Activated CD4-positive, alpha-beta T cell treated with anti-CD3 and anti-CD28 coated beads, Interleukin-2, amount 50 U/mL, for 24 hours (primary cell): ENCODE measurements at places on chromosomes 1 and 21.

DNA sequence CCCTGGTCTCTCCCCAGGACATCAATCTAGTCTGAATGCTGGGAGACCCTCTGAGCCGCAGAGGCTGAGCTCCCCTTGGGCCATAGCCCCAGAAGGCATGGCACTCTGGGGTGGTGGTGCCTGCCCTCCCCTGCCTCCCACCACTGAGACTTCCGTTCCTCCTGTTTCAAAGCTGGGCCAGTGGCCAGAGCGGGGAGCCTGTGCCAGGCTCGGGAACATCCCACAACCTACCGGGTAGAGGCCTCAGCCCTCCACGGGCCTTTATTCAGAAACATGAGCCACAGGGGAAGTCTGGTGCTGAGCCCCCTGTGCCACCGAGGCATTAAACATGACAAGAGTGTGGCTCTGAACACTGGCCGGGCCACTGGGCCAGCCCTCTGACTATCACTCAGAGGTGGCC is 8.1 kb downstream of the CCDC24 start:
- no peak for DNase-seq

DNA sequence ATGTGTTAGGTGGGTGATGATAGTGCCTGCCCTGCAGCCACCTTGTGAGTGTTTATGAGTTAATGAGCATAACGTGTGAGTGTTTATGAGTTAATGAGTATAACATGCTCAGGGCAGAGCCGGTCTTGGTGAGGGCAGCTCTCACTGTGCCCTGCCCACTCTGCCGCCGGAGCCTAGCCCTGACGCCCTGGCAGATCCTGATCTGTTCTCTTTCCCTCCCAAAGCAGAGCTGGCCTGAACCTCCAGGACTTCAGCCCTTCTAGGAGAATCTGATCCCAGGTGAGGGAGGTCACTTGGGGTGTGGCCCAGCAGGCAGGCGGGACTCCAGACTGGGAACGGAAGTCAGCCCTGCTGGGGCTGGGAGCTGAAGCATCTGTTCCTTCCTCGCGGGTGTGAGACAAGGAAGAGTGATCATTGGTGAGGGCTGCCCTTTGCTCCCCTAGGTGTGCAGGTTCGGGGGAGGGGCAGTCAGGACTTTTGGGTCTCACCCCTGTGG is 5.7 kb downstream of the FBLIM1 start:
- no peak for DNase-seq

DNA sequence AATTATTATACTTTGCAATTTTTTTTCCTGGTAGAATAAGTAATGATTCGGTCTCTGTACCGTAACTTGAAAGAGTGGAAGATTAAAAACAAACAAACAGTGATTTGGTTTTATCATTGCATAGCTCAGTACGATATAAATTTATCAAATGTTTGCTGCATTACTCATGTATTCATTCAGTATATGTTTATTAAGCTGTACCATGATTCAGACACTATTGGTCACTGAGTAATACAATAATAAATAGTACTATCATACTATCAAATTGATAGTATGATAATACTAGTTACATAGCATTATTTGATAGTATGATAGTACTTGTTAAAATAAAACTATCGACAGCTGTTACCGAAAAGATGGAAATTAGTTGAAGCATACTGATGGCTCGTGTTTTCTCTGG is 12.1 kb downstream of the CENPF start:
- no peak for DNase-seq

DNA sequence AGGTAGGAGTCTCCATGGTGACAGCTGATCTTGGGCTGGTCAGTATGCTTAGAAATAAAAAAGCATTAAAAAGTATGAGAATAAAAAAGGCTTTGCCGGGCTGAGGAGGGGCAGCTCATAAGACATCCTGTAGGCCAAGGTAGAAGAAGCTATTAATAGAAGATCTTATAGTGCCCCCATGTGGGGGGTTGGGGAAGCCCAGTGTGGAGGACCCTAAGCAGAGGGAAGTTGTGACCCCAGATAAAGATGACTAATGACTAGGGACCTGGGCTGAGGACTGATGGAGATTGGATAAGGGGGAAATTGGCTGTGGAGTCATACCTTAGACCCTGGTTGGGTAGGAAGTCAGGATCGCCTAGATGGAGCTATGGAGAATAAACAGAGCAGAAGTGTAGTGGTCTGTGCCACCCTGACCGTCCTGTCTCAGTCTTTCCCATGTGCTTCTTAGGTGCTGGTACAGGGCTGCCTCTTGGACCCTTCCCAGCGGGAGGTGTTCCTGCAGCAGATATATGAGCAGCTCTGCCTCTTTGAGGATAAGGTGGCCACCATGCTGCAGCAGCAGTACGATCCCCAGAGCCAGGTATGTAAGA is 25.0 kb downstream of the SZT2 start:
- no peak for DNase-seq

DNA sequence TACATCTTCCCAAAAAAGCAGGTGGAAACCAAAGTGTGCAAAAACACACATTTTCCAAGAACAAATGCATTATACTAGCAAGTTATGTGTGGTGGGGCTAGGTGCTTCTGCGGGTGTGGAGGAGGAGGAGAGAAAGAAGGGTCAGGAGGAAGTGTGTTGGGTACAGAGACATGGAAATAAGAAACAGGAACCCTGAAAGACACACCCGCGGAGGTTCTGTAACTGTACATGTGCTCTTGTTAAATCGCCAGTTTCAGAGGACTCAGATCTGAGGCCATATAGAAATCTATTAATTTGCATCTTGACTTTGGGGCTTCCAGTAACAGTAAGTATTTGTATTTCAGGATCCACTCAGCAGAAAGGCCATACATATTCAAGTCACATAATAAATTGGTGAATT is 30.9 kb downstream of the ERG start:
- DNase-seq = no peak

- no peak for DNase-seq
Measured at GRCh38 chr1:57520743-57521515, 97.1 kb upstream of the DAB1 start.

DNA sequence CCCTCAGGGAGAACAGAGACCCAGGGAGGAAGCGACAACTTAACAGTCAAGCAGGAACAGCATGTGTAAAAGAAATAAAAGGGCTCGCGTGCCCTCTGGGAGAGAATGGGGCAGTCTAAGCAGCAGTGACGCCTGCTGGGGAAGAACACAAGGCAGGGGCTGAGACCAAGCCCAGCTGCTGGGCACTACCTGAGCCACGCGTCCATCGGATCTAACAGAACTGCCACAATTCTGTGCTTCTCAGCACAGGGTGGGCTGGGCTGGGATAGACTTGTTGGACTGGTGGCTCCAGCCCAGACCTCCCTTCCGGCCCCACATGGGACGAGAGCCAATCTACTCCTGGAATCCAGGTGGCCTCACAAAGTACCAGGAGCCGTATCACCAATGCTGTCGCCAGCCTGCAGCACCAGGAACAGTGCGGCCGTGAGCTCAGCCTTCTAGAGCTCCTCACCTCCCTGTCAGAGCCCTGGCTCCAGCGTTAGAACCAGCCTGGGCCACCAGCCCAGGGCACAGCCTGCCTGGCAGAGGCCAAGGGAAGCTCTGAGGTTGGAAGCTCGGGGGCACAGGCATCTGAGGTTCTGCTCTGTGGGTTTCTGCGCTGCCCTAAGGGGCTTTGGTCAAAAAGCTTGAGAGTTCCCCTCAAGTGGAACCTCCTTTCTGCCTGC is 7.4 kb downstream of the LRRC47 start:
- no peak for DNase-seq

DNA sequence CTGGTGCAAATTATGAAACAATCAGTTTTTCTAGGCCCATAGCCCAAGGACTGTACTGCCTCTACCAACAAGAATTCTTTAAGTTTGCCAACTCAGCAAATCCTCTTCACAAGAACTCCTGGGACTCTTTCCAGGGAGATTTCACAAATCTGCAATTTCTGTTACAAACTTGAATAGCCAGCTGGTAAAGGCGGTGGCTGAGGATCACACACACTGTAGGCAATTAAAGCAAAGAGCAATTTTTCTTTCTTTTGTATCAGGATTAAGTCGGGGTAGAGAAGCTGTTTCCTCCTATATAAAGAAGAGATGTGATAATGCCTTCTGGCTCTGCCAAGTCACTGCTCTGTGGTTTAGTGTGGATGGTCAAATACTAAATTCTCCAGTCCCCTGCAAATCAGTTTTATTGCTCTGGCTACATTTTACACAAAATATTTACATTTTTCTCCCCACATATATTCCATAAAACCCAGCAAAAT is 1.7 kb downstream of the ALDH9A1 start:
- no peak for DNase-seq

GRCh38 chr1:53663529-53664300 is 75.2 kb downstream of the GLIS1 start:
- no peak for DNase-seq
